ENCODE measurements at places on chromosomes 4 and X.

GRCh38 chrX:108735091-108735678 lies 1.2 kb downstream of the IRS4 start:
- DNase-seq = no peak

- no peak for DNase-seq
Observed at GRCh38 chr4:11297201-11297600, 131.5 kb downstream of the HS3ST1 start.

DNA sequence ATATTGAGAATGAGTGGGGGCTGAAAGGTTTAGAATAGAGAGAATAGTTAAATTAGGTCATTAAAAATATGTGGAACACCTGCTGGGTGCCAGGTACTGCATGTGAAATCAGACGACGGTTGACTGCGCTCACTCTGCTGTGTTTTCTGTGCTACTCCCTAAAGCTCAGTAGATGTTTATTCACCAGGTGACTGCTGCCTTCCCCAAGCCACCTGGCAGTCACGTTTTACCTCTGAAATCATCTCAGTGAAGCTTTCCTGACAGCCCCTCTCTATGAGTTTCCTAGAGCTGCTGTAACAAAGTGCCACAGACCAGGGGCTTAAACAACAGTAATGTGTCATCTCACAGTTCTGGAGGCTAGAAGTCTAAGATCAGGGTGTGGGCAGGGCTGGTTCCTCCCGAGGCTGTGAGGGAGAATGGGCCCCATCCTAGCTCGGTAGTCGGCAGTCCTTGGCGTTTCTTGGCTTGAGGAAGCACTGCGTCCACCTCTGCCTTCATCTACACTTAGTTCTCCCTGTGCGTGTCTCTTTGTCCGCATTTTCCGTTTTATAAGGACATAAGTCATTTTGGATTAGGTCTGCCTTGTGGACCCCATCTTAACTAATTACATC lies 25.3 kb downstream of the ADD1 start:
- no peak for DNase-seq

GRCh38 chr4:186606591-186606992 lies 51.2 kb upstream of the MTNR1A start:
- DNase-seq = no peak

Measured in activated CD4-positive, alpha-beta T cell treated with anti-CD3 and anti-CD28 coated beads, Interleukin-2, amount 50 U/mL, for 48 hours (primary cell).